Germinal center (tissue), 1 donor: ENCODE measurements at places on chromosomes 5 and 9.
A peak's percentile ranks its signal among the peaks of the same experiment; 100 is the strongest.

- no peak for DNase-seq
Measured at GRCh38 chr9:36040271-36040925, 3.7 kb downstream of the RECK start.

DNA sequence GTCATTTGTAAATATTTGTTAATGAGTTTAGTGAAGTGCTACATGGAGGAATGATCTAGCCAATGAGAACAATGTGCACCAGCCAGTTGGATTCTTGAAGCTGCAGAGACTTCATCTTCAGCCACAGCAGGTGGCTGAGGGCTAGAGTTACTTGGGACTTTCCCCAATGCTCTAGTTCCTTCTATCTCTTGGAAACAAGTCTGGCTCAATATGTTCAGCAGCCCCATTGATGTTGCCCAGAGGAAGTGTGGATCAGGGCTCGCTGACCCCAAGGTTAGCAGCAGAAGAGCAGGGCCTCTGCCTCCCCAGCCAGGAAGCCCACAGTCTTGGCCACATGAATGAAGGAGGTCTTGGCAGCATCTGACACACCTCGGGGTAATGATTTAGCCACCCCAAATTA is 117.5 kb downstream of the SLC1A3 start:
- DNase-seq, result peak; percentile 49

- no peak for DNase-seq
Measured at GRCh38 chr9:134327671-134328231, 1.5 kb downstream of the RXRA start.

DNA sequence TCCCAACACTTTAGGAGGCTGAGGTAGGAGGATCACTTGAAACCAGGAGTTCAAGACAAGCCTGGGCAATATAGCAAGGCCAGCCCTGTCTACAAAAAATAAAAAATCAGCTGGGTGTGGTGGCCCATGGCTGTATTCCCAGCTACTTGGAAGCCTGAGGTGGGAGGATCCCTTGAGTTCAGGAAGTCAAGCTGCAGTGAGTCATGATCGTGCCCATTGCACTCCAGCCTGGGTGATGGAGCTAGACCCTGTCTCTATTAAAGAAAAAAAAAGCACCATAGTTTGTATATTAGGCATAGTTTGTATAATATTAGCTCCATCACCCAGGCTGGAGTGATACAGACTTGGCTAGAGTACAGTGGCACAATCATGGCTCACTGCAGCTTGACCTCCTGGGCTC is 9.6 kb upstream of the NME5 start:
- no peak for DNase-seq

- DNase-seq, result no peak
Measured at GRCh38 chr9:14441976-14442651, 128.2 kb upstream of the NFIB start.

- no peak for DNase-seq
Measured at GRCh38 chr9:4555236-4555635, 65.0 kb downstream of the SLC1A1 start.

DNA sequence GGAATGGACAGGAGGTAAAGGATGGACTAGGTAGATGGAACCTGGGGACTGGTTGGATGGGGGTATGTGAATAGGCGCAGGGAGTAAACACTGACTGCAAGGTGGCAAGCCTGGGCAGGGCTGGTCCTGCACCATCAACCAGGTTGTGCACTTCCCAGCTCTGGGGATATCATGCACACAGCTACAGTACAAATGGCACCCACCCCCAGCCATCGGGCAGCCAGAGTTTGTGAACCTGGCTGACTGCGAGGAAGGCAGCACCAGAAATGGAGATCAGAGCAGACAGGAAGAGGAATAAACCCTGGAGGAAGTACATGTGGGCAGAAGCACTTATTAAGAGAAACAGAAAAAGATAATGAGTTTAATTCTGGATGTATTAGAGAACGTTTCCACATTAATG is 229.1 kb downstream of the ESM1 start:
- DNase-seq, result no peak
